GM23338 (cell line): ENCODE measurements at places on chromosomes 3 and 15. TPM values are rescaled to one million over a fixed set of nuclear protein-coding genes. Genes with fewer than 3 reads are reported as not detected.

- peak overlapping the region; percentile 85 for H3K4me3 ChIP-seq
- peak; percentile 79 for DNase-seq
- peak overlapping the region; percentile 33; the same call in 1 of the 2 replicates for H3K27ac ChIP-seq
- H3K4me1 ChIP-seq: peaks cover 63% of the 10 kb centered on the region
- H3K27me3 ChIP-seq: peaks cover 40% of the 10 kb centered on the region
- no peaks in the 10 kb centered on the region; the same call in 1 of the 2 replicates for H3K36me3 ChIP-seq
These were observed 4.0 kb downstream of the TLE3 start for GRCh38 chr15:70093481-70094319.

DNA sequence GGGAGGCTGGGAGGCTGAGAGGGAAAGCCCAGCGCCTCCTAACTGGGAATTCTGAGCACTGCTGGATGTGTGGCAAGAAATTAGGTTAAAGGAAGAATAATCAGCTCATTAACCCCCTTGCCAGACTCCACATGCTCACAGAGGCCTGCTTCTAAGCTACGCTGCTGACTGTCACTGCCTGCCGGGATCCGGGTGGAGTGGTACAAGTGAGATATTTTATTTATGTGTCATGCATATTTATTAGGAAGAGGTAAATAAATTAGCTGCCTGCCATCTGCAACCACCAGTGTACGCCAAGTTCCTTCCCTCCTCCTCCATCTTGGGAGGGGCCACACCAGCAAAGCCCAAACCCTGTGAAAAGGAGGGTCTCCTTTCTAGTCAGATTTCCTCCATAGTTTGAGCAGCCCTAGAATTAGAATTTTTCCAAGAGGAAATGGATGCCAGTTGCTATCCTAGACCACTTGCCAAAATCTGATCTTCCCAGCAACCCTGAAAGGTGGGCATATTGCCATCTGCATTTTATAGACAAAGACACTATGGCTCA lies 43.5 kb upstream of the GRIP2 start:
- no peak for DNase-seq
- H3K4me3 ChIP-seq: no peak overlapping the region
- H3K27ac ChIP-seq: no peak overlapping the region
- H3K27me3 ChIP-seq: no peaks in the 10 kb centered on the region

GRCh38 chr15:62901909-62902546 lies 140.5 kb upstream of the TPM1 start:
- peaks cover 17% of the 10 kb centered on the region for H3K4me1 ChIP-seq
- H3K27me3 ChIP-seq: no peaks in the 10 kb centered on the region
- H3K27ac ChIP-seq: no peak overlapping the region

C3orf20 gene
- total RNA-seq: not detected in 2 replicates
